ENCODE measurements at places on chromosomes 6 and 20.

- peak; percentile 48 for DNase-seq
Measured at GRCh38 chr6:42021847-42022754, 28.2 kb upstream of the TAF8 start.

DNA sequence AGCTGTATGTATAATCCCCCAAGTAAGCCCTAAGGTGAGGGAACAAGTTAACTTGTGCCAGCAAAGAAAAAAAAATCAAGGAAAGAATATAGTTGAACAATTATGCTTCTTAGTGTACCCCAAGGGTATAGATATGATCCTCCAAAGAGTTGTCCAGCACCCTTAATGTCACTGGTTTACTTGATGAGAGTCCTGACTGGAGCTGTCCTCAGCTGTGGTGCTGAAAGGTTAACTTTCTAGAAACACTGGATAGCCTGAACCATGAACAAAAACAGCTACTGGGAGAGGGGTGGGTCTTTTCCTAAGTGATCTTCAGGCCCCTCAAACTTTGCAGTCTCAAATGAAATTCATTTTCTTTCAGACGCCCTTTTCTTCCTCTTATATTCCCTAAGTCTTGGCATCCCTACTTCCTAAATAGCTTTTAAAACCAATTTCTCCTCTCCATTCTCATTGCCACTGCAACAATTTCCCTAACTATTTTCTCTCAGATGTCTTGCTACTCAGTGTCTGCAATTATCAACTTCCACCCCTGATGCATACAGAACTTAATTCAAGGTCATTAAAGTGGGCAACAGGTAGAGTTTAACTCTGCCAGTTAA is 83.5 kb upstream of the PROKR2 start:
- DNase-seq, result no peak

DNA sequence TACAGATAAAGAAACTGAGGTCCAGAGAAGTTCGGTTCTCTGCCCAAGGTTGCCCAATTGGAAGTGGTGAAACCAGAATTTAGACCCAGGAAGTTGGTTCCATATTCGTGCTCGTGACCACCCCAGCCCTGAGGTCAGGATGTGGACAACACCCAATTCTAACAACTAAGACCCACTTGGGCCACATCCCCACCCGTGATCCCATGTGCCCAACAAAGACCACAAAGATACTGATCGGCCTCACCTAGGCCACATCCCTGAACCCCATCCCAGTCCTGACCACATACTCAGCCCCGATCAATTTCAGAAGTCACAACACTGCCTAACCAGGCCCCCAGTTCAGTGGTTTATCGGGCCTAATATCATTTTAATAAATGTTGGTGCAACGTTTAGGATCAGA is 138.4 kb downstream of the PREX1 start:
- DNase-seq, result no peak

DNA sequence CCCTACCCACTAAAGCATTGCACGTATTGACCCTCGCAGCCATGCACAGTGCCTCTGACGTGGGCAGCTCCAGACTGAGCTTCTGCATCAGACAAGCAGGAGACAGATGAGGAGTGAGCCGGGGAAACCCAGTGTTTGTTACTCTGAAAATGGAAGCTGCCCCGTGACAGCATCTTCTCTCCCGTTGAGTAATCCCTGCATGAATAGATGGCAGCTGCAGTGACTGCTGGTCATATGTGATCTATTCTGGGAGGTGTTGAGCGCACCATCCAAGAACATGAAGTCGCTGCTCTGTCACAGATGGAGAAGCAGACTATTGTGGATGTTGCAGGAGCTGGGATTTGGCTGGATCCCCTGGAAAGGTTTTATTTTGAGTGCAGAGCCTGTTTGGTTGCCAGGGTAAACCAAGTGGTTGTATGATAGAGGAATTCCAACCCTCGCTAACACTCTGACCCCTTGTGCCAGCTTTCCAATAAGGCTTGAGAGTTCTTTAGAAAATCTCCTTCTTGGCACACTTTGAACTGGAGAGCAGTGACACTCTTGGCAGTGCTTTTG is 242.2 kb downstream of the NRN1 start:
- DNase-seq, result no peak

DNA sequence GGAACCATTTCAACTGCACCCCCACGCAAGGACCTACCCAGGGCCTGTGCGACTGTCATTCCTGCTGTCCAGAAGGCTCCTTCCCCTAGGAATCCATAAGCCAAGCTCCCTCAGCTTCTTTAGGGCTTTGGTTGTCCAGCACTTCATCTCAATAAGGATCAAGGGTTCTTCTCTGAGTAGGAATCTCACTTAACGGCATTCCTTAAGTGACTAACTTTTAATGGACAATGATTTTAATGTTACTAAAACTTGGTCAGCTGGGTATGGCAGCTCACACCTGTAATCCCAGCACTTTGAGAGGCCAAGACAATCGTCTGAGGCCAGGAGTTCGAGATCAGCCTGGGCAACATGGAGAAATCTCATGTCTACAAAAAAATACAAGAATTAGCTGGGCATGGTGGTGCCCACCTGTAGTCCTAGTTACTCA is 13.4 kb downstream of the UBE2V1 start:
- DNase-seq, result no peak

- no peak for DNase-seq
Measured at GRCh38 chr20:10555865-10556308, 117.9 kb downstream of the JAG1 start.

DNA sequence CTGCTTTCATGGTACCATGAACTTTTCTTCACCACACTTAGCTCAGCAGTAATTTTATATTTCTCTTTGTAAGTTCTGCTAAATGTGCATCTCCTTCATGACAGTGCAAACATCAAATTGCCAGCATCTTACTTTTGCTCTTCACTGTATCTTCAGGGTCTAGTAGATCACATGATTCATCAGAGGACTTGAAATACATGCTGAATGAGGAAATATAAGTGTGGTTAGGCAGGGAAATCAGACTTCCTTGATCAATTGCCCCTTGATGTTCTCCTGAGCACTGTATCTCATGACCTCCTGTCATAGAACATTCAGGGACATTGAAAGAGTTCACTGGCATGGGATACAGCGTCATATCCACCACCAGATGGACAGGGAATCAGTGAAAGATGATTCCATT is 25.3 kb upstream of the POLR1H start:
- DNase-seq, result no peak

DNA sequence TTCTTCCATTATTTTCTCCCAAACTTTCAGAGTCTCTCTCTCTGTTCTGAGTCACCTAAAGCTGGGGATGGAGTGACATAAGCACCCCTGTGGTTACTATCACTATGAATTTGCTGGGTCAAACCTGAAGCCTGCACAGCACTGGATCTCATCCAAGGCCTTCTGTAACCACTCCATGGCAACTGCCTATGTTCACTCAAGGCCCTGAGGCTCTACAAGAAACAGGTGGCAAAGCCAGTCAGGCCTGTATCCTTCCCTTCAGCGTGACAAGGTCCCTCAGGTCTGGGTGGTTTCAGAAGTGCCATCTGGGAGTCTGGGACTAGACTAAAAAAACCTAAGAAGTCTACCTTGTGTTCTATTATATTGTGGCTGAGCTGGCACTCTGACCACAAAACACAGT is 1278.8 kb upstream of the EYS start:
- DNase-seq, result no peak

GRCh38 chr6:13504611-13505344 is 17.4 kb upstream of the GFOD1 start:
- no peak for DNase-seq

DNA sequence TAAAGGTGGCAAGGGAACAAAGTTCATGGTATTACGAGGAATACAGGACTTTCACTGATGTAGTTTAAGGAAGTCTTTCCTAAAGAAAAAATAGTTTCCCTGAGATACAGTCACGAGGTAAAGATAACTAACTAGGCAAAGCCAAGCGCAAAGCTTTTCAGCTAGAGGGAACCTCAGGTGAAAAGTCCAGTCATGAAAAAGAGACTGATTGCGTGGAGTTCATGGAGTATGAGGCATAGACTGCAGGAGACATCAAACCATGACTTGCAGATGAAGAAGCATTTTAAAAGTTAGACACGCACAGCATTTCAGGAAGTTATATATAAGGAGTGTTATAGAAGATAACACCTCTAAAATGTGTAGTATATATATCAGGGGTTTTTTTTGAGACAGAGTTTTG is 205.6 kb upstream of the ZNF184 start:
- DNase-seq, result no peak

DNA sequence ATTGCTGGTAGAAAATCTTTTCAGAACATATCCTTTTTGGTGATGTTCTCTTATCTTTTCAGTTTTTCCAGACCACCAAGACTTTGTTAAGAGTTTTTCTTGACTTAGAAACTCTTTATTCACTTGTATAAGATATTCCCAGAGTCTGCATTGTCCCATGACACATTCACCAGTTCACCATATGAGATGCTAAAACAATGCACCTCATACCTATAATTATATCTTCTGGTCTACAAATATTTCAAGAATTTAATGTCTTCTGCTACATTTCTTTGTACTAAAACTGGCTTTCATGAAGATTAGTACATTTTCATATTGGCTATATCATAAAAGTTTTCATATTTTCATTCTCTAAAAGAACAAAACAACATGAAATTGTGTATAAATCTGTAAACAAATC is 111.3 kb downstream of the ADGRG6 start:
- no peak for DNase-seq

GRCh38 chr20:59013959-59014608 is 5.1 kb upstream of the TUBB1 start:
- no peak for DNase-seq

GRCh38 chr20:36483209-36483918 is 58.0 kb upstream of the MYL9 start:
- DNase-seq, result no peak

DNA sequence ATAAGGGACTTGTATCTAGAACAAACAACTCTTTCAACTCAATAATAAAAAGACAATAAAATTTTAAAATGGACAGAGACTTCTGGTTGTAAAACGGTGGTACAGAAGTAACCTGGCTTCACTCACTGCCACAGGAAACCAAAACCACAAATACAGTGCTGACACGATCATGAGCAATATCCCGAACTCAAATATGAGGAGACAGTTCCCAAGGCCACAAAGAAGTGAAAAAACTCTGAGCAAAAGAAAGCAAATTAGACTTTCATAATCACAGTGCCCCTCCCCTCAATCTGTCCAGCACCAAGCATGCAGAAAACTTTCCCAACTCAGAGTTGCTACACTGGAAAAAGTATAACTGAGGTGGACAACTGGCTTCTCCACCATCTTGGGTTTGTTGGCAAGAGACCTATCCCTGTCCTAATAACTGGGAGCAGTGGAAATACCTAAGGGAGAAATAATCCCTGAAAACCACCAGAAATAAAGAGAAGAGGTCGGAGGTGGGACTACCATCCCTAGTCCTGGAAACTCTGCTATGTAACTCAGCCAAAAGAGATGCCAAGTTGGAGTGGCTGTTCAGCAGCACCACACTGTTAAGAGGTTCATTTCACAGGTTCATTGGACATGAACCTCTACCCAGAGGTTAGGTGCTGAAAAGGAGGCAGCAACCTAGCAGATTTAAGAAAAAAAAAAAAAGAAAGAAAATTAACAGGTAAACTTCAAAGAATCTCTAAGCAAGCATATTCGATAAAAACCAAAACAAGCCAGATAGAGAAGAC is 55.5 kb downstream of the REV3L start:
- DNase-seq, result no peak

DNA sequence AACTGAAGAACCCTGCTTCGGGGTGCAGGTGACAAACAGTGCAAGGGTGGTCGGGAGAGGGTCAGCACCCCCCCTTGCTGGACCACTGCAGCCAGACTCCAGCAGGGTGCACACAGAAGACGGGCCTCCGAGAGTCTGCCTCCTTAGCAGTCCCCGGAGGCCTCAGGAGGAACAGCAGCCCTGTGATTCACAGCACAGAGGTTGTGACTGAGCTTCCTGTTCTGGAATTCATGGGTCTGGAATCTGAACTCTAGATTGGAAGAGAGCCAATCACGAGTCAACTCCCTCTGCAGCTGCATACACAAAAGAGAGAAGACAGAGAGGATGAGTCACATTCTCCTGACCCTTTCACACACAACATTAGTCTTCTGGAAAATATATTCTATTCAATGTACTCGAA is 249.0 kb upstream of the OPRM1 start:
- no peak for DNase-seq

DNA sequence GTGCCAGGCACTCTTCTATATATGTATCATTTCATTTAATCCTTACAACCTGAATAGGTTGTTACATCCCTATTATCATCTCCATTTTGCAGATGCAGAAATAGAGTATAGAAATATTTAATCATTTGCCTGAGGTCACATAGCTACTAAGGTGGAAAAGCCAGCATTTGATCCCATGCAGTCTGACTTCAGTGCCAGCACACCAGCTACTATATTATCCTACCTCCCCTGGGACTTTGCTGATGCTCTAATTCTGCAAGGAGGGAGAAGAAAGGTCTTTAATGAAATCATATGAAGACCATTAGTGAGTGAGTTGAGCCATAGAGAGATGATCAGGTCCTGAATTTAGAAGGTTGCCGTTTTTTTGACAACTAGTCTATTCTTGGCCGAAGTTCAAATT is 53.7 kb downstream of the TOP1 start:
- no peak for DNase-seq

GRCh38 chr6:31502586-31502985 is 4.6 kb downstream of the MICB start:
- no peak for DNase-seq

- DNase-seq, result no peak
Measured at GRCh38 chr20:13092111-13092510, 83.3 kb downstream of the SPTLC3 start.

DNA sequence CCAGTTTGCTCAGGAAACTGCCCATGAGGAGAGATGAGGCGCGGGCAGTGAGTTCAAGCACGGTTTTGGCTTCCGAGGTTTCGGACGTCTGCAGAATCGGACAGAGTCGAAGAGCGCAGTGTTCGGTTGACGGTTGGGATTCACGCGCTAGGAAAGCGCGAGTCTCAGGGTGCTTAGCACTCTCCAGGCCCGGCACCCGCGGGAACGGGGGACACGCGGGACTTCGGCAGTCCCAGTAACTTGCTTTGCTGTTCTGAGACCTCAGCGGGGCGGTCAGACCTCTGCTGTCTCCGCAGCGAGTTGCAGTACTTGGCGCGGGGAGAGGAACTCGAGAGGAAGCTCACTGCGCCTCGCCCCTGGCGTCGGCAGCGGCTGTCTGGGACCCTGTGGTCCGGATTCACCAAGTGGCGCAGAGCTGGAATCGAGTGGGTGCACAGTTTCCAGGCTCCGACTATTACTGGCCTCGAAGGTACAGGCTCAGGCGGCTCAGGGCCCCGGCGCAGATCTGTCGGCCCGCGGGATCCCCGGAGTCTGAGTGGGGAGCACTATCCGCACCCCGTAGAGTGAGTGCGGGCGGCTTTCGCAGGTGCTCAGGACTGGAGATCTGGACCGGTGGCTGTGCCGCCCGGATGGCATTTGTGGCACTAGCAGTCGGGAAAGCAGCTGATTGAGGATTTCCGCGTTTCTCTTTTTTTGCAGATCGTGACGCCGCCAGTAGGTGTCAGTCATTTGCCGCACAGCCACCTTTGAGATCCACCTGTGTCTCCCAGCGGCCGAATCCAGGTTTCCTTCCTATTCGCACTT is at the start of gene POM121L2:
TSS of gene POM121L2 (minus strand) at position 128 of the 804 bp plus-strand sequence. CDS start at position 25, 103 bp downstream.
- DNase-seq, result peak; percentile 46

DNA sequence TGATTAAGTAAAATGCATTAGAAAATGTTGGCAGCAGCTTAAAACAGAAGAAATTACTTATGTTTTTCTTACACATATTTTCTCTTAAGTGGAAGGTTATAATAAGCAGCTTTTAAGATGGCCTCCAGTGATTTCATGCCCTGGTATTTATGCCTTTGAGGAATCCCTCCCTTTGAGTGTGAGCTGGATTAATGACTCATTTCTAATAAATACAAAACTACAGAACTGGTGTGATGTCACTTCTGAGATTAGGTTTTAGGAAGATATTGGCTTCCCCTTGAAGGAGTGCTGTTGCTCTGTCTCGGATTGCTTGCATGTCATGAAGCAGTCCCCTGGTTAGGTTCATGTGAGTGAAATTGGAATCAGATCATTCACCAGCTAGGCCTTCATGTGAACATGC is 143.2 kb upstream of the EPHA7 start:
- DNase-seq, result no peak
